ENCODE measurements at places on chromosomes 7 and 10. TPM values are rescaled to one million over a fixed set of nuclear protein-coding genes. Genes with fewer than 3 reads are reported as not detected.

DNA sequence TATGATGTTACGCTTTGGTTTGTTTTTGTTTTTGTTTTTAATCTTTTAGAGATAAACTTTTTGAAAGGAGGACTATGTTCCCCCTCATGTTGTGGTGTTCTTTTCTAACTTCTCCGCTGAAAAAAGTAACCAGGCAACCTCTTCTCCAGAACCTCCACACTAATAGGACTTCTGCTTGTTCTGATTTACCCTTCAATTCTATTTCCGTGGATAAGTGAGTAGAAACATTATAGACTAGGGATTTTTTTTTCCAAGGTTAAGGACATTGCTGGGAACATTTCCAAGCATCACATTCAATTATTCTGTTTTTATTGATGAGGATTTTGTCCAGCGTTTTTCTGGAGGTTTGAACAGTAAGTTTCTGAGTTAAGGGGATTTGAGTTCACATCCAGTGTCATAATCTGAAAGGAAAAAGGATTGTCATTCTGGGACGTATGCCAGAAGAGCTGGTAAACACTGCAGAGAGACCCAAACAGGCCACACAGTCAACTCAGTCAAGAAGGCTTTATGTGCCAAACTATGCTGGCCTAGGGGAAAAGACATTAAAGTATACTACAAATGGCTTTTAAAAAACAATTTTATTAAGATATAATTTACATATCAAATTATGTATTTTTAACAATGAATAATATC lies 28.3 kb upstream of the RALA start:
- DNase-seq, result no peak

The STEAP1 gene
- 20.5 TPM for total RNA-seq

The LRRC17 gene
- 5.2 TPM for total RNA-seq

The CCDC3 gene
- 32.4 TPM for total RNA-seq

The VWC2 gene
- 0.10 TPM for total RNA-seq

The MOGAT3 gene
- total RNA-seq, result not detected

- no peak for DNase-seq
These were observed 3.4 kb downstream of the DOCK4 start for GRCh38 chr7:112202816-112203215.

The PDE1C gene
- total RNA-seq, result 12.2 TPM

The MLXIPL gene
- 4.6 TPM for total RNA-seq

The PSMC2 gene
- total RNA-seq, result 96.1 TPM

DNA sequence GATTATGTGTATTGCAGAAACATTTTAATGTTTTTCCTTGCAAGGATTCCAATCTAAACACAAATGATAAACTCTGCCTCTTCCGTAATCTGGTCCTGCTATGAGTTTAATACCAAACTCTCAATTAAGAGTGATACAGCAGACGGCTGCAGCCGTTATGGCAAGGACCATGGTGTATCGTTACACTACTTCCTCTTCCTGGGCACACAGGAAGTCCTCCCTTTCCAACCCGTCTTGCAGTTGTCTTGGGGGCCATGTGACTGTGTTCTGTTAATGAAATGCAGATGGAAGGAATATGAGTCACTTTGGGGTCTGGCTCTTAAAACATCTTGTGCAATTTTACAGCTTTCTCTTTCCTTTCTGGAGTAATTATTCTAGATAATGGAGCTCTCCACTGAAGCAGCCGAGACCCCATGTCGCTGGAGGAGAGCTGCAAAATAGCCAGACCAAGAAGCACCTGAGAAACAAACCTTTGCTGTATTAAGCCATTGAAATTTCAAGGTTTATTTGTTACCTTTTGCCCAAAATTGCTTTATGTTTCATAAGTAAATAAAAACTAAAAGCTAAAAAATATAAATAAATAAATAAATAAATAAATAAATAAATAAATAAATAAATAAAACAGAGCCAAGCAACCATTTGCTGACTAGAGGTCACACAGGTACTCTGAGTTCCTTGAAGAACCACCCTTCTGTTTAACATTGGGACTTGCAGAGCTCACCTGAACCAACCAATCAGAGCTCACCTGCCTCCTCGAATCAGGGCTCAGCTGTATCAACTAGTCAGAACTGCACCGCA lies 74.7 kb downstream of the FRMPD2 start:
- DNase-seq, result no peak

- no peak for DNase-seq
These were observed 382 bp downstream of the DIP2C start for GRCh38 chr10:689121-689451.

GRCh38 chr7:126450269-126450671 lies 802.5 kb downstream of the GRM8 start:
- no peak for DNase-seq

DNA sequence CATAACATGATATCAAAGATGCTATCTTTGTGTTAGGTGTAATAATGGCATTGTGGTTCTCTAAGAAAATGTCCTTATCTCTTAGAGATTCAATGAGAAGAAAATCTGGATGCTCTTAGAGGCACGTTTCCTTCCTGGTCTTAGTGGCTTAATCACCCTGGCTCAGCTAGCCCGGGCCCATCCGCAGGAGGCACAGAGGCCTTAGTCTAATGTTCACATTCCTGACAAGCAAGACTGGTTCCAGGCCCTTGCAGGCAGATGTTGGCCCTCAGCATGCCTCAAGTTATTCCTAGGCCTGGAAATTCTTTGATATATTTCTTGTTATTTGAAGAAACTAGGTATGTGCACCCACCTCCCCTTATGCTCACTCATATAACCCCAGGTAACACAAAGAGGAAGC lies 357.6 kb downstream of the SFMBT2 start:
- no peak for DNase-seq

DNA sequence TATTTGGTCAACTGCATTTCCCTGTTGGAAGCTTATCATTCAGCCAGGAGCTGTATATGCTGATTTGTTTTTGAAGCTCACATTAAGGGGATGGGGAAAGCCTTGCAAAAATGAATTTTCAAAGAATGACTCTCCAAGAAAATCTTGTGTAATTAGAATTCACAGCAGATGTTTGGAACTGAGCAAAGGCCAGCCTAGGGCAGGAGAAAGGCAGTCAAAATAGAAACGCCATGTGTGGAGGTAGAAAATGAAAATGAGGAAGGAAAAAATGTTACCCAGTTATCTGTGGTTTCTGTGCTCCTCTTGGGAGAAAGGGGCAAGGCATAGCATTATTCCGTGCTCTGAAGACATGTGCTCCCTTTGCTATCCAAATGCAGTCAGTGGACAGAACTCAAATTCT lies 93.5 kb downstream of the NRP1 start:
- no peak for DNase-seq

GRCh38 chr10:10222304-10222841 lies 795.3 kb upstream of the CELF2 start:
- no peak for DNase-seq

DNA sequence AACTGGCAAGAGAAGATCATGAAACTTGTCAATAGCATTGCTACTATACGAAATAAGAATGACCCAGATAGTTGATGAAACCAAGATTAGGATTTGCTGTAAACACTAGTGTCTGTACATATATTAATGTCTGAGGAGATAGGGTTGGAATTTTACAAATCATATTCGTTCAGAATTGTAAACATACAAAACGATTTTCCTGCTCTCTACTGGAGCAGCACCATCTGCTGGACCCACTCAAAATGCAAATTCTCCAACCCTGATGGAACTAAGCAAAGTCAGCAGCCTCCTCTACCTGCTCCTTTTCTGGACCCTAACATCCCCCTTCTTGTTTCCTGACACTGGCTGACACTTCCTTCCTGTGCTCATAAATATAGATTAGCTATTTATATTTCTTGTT lies 29.4 kb upstream of the SGMS1 start:
- DNase-seq, result no peak

The SKIDA1 gene
- total RNA-seq, result 3.6 TPM
